NCI-H748 treated with DMSO at 0.1 percent for 48 hours (cell line): ENCODE measurements at places on chromosomes 11 and 22.

- DNase-seq: no peak
These were observed 3900.0 kb upstream of the OR11H1 start for GRCh38 chr22:11627798-11628650.

DNA sequence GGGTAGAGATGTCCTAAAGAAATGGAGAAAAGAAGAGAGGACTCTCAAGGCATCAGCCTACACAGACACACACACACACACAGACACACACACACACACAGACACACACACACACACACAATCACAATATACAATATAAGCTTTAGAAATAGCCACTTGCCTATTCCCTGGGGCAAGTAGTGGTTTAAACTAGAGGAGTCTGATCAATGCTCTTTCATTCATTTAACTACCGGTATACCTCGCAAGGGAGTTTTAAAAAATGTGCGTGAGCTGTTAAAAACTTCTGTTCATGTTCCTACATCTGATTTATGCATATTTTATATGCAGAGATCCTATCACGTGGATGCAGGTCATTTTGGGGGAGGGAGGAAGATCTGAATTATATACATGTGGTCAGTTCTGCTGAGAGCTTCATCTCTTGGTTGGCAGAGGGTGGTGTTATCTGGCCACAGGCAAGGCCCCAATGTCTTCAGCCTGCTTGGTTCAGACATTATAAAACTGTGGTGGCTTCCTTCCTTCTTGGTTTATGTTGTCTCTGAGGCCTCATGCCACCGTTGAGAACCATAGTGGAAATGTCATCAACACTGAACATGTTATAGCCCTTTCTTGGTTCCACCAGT lies 56.6 kb downstream of the SYT13 start:
- no peak for DNase-seq

DNA sequence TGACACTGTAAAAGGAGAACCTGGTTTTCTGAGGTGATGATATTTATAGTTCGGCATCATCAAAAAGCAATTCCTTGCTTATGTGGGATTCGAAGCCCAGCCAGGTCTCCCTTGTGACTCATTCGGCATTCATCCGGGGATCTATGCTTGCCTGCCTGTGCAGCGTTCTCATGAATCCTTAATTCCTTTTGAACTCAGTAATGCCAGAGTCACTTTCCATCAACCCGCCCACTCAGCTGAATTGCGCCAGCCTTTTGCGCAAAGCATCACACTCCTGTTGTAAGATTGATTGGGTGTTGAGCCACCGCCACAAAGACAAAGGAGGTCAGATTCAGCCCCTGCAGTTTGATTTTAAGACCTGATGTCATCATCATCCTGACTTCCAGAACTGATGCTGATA lies 128.6 kb downstream of the SLC17A6 start:
- no peak for DNase-seq

GRCh38 chr11:43951231-43951630 lies 8.8 kb downstream of the C11orf96 start:
- no peak for DNase-seq

DNA sequence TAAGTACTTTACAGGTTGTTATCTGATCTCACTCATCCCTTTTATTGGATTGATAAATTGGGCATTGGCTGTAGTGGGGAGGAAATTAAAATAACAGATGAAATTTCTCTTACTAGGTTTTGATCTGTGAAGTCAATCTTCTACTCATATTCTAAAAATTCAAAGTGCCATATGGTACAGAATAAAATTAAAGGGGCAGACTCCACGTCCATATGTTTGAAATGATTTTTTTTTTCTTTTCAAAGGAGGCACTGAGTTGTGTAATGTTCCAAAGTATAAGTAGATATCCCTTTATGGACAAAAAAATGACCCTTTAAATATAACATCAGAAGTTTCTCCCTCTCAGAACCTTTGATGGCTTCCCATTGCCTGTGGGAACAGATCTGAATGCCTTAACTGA lies 207.4 kb downstream of the DBX1 start:
- no peak for DNase-seq

GRCh38 chr11:73990730-73991129 lies 8.1 kb upstream of the UCP2 start:
- DNase-seq: no peak

- DNase-seq: no peak
These were observed 15.7 kb upstream of the TYR start for GRCh38 chr11:89161949-89162348.
